ENCODE measurements at places on chromosomes 3 and 15.

DNA sequence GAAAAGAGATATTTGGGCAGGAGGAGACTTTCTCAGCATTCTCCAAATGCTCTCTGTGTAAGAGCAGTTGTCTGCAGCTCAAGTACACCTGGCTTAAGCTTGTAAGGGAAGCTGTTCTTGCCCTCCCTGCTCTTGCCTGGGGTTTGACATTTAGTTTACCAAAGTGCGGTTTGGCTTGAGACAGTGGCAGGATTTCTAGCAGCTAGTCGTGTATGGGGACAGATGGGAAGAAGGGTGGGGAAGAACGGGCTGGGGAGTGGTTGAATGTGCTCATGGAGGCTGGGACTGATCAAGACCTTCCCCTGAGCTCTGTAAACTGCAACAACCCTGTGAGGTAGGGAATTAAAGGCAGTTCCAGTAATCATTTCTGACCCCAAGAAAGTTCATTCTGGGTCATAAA, 39.8 kb downstream of the SQOR start:
- DNase-seq = no peak

DNA sequence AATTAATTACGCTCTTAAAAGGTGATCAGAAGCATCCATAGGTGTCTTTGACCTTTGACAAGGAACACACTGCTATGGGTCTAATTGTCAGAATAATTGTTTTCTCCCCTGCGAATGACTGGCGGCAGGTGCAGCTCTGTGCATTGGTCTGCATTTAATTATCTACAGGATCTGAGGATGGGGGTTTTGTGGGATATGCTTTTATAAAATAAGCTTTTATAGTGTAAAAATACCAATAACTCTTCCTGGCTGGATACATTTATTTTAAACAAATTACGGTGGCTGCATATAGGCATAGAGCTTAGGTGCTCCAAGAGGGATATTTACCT, 201.6 kb upstream of the RGMA start:
- DNase-seq = no peak

DNA sequence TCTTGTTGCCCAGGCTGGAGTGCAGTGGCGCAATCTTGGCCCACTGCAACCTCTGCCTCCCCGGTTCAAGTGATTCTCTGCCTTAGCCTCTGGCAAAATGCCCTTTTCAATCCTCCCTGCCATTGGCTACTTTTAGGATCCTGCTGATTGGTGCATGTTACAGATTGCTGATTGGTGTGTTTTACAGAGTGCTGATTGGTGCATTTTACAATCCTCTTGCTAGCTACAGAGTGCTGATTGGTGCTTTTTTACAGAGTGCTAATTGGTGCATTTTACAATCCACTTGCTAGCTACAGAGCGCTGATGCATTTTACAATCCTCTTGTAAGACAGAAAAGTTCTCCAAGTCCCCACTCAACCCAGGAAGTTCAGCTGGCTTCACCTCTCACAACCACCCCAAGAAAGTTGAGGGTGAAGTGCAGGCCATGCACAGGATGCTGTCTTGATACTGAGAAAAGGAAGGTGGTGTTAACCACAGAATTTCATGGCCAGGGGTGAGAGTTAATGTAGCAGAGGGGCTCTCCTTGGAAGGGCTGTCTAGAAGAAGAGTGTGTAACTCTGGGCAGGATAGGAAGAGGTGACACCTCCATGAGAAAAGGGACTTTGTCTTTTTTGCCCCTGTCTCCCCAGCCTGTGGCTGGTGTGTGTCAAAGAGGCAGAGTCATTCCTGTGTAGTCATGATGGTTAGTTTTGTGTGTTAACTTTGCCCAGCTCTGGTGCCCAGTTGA, 145.9 kb downstream of the APBA2 start:
- no peak for DNase-seq

DNA sequence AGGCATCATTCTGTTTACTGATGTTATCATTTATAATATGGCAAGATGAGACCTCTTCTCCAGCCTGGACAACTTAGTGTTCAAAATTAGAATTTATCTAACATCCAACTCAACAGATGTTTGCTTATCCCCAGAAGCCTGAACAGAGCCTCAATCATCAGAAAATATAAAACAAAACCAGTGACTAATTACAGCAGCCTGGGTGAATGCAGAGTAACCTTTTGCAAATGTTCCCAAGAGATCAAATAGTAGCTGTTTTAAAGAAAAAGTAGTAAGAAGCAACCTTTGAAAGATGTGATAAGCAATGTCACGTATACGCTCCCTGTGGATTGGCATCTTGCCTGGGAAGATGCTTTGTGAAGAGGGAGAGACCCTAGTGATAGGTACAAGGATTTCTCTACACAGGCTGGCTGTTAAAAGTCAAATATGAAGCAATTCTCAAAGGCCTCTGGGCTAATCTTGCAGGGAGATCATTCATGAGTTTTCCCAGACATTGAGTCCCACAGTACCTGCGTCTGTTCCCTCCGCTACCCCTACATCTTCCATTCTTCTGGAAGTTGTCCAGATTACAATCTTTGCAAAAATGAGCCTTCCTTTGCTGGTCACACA, 39.3 kb upstream of the PRICKLE2 start:
- no peak for DNase-seq

- DNase-seq = no peak
Observed at GRCh38 chr15:80736560-80736959, 41.5 kb downstream of the ABHD17C start.

DNA sequence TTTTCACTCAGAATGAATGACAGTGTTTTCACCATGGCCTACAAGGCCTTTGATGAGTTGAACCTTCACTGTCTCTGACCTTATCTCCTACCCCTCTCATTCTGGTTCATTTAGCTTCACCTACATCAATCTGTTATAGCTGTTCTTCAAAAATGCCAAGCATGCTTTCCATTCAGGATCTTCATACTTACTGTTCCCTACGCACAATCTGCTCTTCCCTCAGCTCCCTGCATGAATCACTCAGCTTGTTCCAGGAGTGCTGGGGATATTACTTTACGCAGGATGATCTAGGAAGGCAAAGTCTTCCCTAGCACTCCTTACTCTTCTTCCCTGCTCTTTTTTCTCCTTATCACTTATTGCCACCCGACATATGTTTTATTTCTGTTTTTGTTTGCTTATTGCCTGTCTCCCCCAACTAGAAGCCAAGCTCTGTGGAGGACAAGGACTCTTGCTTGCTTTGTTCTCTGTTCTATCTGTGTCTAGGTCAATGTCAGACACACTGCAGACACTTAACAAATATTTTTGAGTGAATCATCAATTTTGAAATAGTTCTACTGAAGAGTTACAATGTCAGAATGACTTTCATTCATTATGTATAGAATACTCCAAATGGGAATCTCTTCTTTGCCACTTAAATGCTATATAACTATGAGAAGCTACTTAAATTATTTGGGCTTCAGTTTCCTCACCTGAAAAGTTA, 238.3 kb upstream of the FEZF2 start:
- no peak for DNase-seq

DNA sequence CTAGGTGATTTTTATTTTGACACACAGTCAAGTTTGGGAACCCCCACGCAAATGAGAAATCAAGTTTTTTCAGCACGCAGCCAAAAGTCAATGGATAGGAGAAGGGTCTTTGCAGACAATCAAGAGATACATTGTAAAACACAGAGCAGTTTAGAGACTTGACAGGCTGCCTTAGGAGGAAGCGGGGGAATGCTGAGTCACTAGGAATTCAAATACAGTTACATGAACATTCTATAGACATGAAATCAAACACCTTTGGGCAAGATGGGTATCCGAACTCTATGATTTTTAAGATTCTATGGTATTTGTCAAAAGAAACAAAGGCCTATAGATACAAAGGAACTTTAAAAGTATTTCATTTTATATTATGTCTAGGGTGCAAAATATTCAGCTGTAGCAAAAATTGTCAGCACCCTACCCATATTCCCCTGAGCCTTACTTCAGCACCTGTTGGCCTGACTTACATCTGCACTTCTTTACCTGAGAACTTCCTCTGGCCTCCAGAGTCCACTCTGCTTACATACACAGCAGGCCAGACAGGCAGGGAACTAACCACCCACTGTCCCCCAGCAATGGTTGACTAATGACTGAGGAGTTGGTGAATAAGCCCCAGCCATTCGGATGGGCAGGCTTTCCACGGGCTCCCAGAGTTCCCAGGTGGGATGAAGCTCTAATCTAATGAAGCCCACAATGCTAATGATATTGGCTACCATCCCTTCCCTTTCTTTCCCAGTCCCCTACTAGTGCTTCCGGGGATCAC, 289.3 kb upstream of the RORA start:
- no peak for DNase-seq

- no peak for DNase-seq
Observed at GRCh38 chr3:10268116-10268515, 19.9 kb downstream of the TATDN2 start.

GRCh38 chr3:105773291-105773690, 95.5 kb downstream of the CBLB start:
- DNase-seq = no peak

- DNase-seq = no peak
Observed at GRCh38 chr3:133761605-133762484, 15.7 kb downstream of the TF start.

- DNase-seq = no peak
Observed at GRCh38 chr3:112508261-112508660, 9.0 kb upstream of the BTLA start.

DNA sequence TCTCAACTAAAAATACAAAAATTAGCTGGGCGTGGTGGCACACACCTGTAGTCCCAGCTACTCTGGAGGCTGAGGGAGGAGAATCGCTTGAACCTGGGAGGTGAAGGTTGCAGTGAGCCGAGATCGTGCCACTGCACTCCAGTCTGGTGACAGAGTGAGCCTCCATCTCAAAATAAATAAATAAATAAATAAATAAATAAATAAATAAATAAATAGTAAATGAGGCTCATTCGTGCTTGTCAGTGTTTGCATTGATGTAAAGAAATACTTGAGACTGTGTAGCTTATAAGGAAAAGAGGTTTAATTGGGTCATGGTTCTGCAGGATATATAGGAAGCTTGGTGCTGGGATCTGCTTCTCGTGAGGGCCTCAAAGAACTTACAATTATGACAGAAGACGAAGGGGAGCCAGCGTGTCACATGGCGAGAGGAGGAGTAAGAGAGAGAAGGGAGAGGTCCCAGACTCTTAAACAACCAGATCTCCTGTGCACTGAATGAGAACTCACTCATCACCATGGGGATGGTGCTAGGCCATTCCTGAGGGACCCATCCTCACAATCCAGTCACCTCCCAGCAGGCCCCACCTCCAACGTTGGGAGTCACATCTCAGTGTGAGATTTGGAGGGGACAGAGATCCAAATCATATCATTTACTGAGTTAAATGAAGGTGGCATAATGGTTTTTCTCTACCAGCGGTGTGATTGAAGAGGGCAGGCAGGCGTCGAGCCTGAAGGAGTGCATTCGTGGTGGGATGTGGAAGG, 104.5 kb downstream of the FNDC3B start:
- no peak for DNase-seq

GRCh38 chr3:12460127-12460526, 24.2 kb upstream of the TSEN2 start:
- DNase-seq = no peak

- peak; percentile 36 for DNase-seq
Observed at GRCh38 chr3:52925405-52926313, 28.3 kb upstream of the STIMATE start.

DNA sequence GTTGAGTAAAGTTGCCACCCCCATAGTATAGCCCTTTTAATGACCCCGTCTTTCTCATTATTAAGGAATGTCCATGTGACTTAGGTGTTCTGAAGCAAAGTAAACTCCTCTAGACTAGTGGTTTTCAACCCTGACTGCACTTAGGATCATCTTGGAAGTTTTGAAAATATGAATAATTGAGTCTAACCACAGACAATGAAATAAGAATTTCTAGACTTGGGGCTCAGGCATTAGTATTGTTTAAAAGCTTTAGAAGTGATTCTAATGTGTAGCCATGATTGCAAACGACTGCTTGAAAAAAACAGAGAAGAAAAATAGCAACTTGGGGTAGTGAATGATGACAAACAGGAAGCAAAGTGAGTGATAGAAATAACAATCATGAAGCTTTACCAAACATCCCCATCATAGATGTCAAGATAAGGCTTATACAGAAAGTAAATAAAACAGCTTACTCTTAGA, 35.0 kb downstream of the ALCAM start:
- DNase-seq = no peak

GRCh38 chr3:8509961-8510360, 8.3 kb downstream of the LMCD1 start:
- DNase-seq = no peak

DNA sequence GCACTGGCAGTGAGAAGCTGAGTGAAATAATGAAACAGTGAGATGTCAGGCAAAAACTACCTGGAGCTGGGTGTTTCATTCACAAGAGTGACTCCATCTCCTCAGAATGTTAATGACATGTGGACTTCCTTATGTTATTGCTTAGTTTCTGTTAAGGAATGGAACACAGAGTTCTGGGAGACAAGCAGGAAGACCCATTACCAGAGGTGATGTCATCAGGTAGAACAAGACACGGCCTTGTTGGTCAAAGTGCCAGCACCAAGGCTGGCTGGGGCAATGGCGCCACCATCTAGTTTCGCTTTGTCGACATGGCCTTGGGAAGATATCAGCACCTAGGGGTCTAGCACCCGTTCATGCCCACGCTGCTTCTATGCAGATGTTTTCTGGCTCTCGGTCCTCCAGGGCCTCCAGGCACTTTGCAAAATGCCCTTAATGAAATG, 252.2 kb downstream of the FAM43A start:
- no peak for DNase-seq

DNA sequence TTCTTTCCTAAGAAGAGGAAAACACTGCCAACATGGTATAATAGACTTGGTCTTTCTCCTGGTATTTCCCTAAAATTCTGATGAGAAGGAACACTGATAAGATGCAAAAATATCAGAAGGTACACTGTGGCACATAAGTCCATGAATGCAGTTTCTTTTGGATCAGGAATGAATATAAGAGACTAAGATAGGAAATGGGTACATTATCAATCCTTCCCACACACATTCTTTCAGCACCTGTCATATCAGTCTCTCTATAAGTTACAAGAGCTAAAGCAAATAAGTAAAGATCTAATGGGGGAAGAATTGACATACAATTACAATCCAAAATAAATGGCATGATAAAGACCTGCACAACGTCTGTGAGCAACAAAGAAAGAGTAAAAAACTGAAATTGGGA, 1101.0 kb downstream of the ROBO2 start:
- DNase-seq = no peak

- no peak for DNase-seq
Observed at GRCh38 chr3:105747696-105748095, 121.1 kb downstream of the CBLB start.

DNA sequence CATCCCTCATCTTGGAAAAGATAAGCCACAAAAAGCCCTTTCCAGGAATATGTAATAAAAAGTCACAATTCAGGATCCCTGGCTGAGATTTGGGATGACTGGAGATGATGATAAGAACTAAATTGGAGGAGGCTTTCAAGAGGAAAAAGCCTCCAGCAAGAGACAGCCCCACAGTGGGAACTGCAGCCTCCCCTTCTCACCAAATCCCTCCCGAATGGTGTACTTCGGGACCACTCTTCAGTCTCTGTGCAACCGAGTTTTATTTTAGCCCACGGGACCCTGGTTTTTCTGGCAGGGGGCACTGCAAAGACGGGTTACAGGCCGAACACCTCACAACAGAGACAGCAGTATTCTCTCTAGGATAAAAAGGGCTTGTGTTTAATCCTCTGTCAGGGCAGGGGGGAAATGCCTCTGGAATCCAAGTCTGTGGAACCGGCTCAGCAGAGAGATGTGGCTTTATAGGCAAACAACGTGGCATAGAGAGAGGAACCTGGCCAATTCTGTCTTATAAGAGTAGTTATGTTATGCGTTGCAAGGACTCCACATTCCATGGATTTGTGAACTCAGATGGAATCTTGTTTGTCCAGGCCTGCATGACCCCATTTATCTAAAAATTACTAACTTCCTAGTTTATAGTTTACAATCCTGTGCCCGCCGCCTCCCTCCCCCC, 1.2 kb upstream of the LMCD1 start:
- no peak for DNase-seq

Data from AML-193 (cell line).